ENCODE measurements at places on chromosomes 16 and 17.
A peak's percentile ranks its signal among the peaks of the same experiment; 100 is the strongest.

DNA sequence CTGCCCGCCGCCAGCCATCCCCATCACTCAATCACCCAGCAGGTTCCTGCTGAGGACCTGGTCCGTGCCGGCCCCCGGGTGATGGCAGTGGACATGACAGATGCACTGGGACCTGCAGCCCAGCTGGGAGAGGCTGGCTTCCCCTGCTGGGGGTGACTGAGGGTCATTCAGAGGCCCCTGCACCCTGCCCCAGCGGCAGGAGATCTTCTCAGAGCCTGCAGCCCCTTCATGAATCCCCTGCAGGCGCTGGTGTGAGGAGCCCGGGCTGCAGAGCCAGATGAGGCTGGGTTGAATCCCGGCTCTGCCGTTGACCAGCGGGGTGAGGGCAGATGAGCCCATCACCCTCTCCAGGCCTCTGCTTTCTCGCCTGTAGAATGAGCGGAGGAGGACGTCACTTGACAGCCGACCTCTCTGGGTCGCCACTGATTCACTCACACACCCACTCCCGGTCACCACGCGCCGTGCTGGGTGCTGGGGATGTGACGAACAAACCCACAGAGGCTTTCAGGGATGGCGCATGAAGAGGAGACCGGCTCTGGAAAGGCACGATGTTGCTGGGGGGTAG lies 95.2 kb upstream of the CIBAR2 start:
- DNase-seq, result no peak

- DNase-seq, result no peak
These were observed 370.1 kb downstream of the ZFHX3 start for GRCh38 chr16:72677662-72678447.

- DNase-seq, result no peak
These were observed 4.7 kb downstream of the ZACN start for GRCh38 chr17:76083536-76084182.

DNA sequence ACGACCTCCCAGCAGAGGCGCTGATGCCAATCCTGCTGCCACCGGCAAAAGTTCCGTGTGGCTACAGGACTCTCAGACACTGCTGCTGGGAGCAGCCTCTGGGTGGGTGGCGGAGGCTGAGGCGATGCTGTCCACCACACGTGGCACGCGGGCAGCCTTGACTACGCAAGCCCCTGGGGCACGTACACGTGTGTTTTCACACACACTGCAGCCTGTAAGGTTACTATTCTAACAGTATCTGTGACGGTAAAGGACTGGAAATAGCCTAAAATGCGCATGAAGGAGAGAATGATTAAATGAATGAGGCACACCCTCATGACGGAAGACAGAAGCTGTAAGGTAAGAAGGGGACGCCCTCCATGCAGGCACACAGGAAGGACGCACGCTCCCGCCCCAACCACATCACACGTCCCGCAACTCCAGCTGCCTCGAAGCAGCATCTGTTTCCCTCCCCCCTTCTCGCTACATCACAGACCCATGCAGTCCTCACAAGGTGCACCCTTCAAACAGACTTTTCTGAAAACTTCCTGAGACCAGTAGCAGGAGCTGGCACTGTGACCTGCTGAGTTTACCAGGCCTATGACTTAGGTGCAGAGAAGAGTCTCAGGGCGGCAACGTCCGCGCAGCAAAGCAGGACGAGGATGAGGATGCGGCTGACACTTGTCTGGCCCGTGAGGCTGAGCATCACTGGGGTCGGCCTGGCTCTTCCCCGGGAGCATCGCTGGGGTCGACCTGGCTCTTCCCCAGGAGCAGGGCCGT lies 28.7 kb upstream of the FASN start:
- DNase-seq, result no peak

- no peak for DNase-seq
These were observed 9.7 kb downstream of the CTCF start for GRCh38 chr16:67571981-67572431.

DNA sequence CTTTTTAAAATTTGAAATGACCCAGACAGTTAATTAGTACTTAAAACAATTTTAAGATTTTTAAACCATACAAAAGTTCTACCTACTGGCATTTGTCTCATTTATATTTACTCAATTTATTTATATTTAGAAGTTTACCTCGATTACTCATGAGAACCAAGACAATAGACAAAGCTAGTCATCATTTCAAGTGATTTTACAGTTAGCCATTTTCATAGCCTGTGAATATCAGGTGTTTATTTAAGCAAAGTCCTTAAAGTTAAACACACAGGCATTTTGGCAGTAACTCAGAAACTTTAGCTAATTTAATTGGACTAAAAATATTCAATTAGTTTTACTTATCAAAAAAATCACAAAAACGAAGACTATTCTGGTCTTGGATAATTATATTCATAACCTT lies 101.6 kb upstream of the KIF2B start:
- DNase-seq, result no peak

GRCh38 chr16:66360624-66361324 lies 5.7 kb upstream of the CDH5 start:
- no peak for DNase-seq

DNA sequence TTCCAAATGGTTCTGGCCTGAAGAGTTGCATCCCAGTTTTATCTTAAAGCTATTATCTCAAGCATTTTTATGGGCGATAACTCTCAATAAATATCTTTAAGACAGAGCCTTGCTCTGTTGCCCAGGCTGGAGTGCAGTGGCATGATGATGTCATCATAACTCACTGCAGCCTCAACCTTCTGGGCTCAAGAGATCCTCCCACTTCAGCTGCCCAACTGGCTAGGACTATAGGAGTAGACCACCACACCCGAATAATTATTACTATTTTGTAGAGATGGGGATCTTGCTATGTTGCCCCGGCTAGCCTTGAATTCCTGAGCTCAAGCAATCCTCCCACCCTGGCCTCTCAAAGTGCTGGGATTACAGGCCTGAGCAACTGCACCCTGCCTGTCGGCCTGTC lies 26.1 kb upstream of the CYTH1 start:
- DNase-seq, result peak; percentile 8

DNA sequence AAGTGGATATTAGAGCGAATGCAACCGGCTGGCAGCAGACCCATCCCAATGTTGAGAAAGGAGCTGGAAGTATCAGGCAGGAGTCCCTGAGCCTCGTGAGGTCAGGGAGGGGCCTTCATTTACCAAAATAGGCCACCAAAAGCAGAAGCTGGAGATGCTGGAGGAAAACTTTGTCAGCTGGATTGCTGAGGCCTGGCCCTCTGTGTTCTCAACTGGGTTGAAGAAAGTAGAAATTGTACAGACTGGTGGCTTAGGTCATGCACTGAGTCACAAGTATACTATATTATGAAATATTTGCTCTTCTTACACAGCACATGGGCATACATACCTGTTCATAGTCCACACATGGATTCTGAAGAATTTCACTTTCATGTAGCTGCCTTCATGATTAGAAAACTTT lies 23.2 kb upstream of the TEKT3 start:
- peak; percentile 15 for DNase-seq

- DNase-seq, result no peak
These were observed 209.9 kb downstream of the GSG1L start for GRCh38 chr16:27853651-27854050.

DNA sequence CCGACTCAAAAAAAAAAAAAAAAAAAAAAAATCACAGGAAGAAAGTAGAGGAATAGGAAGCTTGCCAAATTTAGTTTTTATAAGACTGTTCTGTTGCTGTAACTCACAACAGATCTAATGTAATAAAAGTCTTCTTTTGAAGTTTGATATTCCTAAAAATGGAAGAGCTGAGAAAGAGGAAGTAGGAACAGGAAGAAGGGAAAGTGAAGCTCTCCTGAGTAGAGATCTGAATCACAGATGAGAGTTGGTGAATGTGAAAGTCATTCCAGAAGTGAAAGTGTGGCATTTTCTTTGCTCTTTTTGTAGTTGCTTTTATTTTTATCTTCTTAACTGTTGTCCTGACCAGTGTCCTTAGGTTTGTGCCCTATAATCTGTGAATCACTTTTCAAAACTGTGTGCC lies 2.1 kb downstream of the NMT1 start:
- DNase-seq, result peak; percentile 80

DNA sequence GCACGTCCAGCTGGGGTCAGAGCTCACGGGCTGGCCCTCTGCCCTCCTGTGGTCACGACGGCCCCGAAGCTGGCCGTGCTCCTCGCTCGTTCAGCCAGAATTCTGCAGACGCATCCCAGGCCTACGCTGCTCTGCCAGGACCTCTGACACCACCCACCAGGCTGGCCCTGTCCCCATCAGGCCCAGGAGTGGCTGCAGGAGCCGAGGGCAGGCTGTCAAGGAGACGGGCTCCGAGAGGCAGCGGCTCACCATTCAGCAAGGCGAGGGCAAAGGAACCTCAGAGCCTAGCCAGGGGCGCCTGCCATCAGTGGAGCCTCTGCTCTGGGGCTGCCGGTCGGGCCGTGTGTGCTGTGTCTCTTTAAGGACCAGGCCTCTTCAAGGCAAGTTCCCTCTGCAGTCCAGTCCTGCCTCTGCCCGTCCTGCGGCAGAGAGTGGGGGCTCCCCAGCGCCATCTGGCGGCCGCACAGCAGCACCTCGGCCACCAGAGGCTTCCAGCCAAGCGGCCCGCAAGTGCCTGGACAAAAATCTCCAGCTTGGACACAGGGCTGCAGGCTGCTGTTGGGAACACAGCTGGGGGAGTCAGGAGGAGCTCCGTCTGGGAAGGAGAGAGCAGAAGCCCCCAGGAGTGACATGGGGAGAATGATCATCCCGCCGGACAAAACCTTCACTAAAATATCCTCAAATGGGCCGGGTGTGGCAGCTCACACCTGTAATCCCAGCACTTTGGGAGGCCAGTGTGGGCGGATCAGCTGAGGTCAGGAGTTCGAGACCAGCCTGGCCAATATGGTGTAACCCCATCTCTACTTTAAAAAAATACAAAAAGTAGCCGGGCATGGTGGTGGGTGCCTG lies 7.4 kb upstream of the ABR start:
- peak; percentile 84 for DNase-seq

DNA sequence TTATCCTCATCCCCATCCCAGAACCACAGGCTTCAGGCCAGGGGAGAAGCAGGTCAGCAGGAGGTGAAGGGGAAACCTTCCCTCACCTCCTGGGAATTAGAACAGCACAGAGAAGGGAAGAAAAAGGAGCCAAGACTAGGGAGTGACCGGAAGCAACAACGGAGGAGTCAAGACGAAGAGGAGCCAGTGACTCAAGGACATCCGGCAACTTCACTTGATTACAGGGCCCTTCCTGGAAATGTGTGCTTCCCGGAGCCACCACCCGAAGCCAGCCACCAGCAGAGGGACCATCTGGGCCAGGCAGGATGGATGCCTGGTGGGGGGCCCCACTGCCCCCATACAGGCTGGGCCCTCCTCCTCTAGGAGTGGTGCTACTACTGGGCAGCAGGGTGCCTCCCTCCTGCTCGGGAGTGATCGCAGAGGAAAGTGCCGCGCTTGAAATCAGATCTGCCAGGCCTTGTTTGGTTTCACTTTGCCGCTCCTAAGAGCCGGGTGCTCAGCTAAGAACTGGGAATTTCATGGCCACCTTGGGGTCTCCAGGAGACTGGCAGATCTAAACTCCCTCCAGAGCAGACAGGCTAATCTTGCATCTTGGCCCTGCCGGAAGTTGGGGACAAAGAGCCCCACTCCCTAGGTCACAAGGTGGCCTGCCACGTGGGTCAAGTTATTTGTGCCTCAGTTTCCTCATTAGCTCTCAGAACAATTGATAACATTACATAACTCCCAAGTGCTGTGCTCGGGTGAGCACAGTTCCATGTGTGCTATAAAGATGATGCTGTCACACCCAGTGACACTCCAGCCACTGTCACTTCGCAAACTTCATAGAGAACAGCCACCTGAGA lies 6.6 kb downstream of the CDC42EP4 start:
- peak; percentile 53 for DNase-seq

- DNase-seq, result no peak
These were observed 235.5 kb downstream of the SNX29 start for GRCh38 chr16:12211870-12212690.

DNA sequence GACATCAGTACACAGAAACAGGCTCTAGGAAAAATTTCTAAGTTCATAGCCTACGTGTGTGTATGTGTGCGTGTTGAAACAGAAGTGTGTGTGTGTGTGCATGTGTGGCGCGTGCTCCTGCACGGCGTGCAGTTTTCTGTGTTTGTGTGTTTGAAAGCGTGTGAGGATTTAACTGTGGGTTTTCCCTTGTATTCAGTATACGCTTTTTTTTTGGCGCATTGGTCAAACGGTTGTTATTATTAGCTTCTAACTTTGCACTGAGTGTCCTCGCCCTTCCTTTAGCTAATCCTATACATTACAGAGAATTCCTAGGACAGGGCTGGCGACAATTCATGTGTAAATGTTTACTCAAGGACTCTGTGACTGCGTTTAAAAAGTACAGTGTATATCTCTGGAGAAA lies 23.0 kb downstream of the TMC6 start:
- no peak for DNase-seq

DNA sequence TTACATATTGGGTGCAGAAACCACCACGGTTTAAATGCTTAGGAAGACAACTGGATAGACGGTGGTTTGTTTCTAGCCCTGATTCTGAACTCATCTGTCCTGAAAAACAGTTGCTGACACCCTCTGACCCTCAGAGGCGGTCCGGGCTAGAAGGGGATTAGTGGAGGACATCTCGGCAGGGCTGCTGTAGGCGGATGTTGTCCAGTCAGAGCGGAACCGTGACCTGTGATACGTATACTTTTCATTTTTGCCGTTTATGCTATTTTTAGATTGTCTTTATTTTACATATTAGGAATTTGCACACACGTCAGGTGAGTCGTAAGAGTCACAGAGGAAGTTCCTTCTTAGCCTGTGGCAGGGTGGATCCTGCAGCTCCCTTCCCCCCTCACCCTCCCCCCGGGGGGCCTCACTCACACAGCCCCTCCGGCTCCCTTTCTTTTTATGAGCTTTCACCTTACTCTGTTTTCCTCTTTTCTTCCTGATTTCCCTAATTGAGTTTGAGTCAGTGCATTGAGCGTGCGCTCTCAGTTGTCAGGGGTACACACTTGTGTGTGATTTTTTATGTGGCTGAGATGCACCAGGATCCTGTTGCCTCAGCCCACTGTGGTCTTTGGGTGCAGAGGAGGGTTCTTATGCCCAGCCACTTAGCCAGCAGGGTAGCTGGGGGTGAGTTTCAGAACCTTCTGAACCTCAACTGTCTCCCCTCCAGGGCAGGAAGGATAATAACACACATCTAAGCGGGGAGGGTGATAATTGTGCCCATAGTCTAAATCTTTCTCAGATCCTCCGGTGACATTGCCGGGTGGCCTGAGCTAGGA lies 211.1 kb upstream of the CHMP6 start:
- peak; percentile 37 for DNase-seq
